ENCODE measurements at places on chromosomes 4 and X. TPM values are rescaled to one million over a fixed set of nuclear protein-coding genes. Genes with fewer than 3 reads are reported as not detected.

CXCL6 gene
- total RNA-seq, result not detected

FGFBP2 gene
- total RNA-seq, result 1.2 TPM

NUDT10 gene
- total RNA-seq, result 1.2 TPM

TXK gene
- total RNA-seq, result 48.2 TPM

SLC34A2 gene
- not detected for total RNA-seq
